ENCODE measurements at places on chromosomes 11 and 22.

GRCh38 chr11:78039391-78039918, 16.4 kb upstream of the KCTD14 start:
- DNase-seq = no peak

- DNase-seq = no peak
Measured at GRCh38 chr11:120918257-120918656, 105.6 kb upstream of the TBCEL start.

DNA sequence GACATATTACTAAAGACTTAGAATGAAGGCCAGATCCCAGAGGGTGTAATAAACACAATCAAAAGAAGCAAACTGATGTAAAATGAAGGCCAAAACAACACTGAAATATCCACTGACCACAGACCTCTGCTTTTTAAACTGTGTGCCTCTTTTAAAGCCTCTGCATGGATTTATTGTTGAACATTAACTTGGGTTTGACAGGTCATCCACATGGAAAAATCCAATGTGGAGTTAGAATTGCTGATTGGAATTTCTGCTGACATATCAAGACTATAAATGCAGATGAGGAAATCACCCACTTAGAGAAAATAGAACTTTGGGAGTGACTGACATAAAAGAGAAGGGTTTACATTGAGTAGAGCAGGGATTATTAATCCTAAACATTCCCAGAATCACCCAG, 853.9 kb upstream of the RAG2 start:
- DNase-seq = no peak

DNA sequence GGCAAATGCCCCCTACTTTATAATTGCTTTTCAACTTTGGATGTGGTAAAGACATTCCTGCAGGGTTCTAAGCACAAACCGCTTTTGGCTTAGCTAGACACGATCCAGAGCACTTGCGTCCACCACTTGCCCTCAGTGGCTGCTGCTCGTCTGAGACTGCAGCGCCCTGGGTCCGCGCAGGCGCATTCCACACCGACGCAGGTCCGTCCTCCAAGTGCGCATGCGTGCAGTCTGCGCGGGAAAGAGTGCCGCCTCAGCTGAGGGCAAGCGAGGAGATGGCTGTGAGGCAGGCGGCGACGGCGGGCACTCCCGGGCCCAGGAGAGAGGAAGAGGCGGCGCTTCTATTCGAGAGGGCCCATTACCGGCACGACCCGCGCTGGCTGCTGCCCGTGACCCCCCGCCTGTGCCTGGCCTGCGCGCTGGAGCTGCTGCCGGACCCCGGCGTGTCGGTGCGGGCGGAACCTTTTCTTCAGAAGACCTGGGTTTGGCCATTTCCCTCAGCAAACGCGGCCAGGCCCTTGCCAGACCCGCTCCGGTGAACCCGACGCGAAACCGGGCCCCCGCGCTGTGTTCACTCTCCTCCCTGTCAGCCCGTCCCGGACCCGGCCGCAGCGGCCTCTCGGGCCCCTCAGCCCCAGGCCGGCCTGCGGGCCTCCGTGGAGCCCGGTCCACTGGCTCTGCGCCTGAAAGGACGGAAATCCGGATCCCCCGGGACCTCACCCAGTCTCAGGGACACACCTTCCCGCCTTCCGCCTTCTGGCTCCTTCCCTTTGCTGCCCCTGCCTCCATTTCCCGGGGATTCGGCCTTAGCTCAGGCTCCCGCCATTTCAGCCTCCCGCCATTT, at the start of gene MEI1:
MEI1 (plus strand) TSS at position 240 of the 844 bp plus-strand sequence; CDS start at position 276, 36 bp downstream.
- DNase-seq = peak; percentile 77

- no peak for DNase-seq
Measured at GRCh38 chr11:20249796-20250195, 89.5 kb upstream of the DBX1 start.

DNA sequence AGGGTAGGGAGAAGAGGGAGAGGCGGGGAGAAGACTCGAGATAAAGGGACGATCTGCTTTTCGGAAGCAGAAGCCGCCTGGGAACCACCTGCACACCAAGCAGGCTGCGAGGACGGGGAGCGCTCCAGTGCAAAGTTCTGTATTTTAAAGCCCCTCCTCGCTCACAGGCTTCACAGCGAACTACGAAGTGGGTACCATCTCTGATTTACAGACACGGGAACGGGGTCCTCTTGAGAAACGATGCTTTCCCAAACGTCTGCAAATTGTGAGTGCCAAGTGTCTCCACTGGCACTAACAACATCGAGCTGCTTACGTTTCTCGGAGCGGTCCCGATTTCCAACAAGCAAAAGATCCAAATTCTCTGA, 700 bp upstream of the STX3 start:
- DNase-seq = no peak

DNA sequence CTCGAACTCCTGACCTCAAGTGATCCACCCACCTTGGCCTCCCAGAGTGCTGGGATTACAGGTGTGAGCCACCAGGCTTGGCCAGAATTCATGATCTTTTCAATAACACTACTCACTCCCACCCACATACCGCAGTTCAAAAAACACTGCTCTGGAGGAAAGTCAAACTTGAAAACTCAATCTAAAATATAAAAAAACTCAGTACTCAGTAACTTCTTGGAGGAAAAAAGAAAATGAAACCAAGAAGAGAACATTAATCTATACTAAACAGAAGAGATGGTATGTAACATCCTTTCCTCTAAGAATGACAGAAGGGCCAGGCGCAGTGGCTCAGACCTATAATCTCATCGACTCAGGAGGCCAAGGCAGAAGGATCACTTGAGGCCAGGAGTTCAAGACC, 58.3 kb downstream of the MRTFA start:
- no peak for DNase-seq

DNA sequence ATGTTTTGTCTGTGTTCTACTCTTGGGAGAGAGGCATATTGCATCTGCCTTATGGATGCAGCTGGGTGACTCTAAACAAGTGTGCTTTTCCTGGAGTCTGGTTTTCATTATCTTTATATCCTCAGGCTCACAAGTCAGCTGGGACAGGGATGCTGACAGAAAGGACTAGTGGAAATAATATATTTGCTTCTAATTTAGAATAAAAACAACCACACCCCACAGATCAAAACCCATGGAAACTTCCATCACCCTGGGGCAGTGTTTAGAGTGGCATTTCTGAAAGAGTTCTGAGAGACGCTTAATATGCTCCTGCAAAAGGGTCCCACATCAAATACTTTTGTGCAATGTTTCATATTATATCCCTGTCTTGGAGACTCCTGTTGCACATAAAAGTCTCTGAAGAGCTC, 20.8 kb downstream of the KCNE3 start:
- no peak for DNase-seq

DNA sequence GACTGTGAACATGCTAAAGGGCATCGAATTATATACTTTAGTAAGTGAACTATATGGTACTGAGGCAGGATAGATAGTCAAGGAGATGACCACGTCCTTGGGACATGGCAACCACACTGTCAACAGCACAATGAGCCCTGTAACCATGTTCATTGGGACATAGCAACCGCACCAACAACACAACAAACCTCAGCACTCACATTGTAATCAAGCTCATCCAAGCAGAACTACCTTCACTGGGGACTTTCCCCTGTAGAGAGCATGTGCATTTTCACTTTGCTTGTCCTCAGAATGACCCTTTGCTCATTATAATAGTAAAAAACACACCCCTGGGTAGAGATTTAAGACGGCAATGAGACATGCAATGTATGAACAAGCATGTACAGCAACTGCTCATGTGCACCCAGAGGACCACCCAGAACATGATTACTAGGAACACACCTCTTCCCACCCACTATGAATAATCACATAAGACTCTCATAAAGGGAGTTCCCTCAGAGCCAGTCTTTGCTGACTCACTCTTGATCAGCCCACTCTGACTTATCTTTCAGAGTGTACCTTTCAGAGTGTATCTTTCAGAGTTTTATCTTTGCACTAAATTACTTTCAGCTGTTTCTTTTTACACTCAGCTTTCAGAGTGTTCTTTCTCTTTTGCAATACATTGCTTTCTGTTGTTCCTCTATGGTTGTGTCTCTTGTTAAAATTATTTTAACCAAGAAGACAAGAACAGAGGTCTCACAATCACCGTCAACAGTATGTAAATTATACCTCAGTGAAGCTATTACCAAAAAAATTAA, 4.1 kb upstream of the PLAAT2 start:
- DNase-seq = no peak

GRCh38 chr22:20256551-20257211, 11.4 kb downstream of the RTN4R start:
- DNase-seq = no peak

GRCh38 chr11:26286472-26287066, 45.4 kb upstream of the ANO3 start:
- DNase-seq = no peak

DNA sequence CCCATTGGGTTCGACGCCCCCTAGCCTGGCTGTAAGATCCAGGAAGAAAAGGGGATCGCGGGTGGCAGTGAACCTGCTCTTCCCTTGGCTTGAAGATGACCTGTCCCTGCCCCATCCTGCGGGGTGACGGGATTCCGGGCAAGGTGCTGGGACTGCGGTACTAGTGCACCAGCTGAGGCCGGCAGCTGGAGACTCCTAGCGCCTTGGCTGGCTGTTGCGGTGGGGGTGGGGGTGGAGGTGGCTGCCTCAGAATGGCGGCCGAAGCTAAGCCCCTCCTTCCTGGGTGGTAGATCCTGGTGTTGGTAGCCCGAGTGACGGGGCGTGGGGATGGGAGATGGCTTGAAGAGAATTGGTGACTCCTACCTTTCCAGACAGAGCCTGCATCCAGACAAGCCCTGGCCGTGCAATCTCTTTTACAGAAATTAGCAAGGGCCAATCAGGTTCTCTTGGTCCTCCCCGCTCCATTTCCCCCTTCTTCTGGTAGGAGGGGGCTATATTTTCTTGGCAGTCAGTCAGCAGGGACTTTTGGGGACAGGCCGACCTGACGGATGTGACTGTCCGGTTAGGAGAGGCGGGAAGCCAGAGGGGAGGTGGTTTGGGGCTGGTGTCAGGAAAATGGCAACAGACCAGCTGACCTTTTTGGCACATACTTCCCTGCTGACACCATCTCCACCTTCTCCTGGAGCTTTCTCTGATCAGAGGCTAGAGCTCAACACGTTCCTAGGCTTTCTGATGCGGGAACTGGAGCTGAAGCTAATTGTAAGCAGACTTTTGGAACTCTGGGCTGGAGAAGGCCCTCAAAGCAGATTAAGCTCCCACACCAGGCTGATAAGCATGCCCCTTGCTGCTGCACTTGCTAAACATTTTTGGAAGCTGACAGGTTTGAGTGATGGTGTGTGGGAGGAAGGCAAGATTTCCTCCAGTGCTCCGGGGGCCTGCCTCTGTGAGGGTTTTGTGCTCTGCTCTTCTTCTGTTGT, 2.0 kb downstream of the NAV2 start:
- DNase-seq = no peak

DNA sequence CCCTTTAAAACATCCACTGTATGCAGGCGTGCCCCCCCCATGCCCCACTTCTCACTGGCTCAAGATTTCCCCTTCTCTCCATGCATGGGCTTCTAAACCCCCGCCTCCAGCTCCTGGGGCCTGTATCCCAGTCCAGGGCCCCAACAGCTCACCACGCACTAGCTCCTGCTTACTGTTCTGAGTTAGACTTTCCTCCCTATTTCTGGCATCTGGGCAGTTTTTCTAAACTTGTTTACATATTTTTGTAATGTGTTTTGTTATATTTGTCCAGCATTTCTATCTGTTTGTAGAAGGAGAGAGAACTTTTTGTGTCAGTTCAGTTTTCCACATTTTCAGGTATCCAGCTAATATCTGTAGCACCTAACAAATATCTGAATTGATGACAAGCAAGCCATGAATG, 178.5 kb downstream of the SPON1 start:
- no peak for DNase-seq

GRCh38 chr11:104151404-104152204, 12.3 kb downstream of the PDGFD start:
- DNase-seq = no peak

- DNase-seq = no peak
Measured at GRCh38 chr22:49869845-49870712, 16.4 kb downstream of the ZBED4 start.

DNA sequence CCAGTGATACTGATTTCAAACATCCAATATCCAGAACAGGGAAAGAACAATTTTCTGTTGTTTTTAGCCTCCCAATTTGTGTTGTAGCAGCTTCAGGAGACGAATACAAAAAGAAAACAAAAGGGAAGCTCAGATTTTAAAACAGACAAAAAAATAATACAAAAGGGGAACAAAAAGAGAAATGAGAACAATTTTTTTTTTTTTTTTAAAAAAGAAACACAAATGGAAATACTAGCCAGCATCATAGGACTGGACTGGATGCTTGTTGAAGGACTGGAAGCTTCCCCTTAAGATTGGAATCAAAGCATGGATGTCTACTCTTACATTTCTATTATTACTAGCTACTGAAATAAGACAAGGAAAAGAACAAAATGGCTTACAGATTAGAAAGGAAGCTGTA, 46.5 kb upstream of the SORL1 start:
- no peak for DNase-seq

DNA sequence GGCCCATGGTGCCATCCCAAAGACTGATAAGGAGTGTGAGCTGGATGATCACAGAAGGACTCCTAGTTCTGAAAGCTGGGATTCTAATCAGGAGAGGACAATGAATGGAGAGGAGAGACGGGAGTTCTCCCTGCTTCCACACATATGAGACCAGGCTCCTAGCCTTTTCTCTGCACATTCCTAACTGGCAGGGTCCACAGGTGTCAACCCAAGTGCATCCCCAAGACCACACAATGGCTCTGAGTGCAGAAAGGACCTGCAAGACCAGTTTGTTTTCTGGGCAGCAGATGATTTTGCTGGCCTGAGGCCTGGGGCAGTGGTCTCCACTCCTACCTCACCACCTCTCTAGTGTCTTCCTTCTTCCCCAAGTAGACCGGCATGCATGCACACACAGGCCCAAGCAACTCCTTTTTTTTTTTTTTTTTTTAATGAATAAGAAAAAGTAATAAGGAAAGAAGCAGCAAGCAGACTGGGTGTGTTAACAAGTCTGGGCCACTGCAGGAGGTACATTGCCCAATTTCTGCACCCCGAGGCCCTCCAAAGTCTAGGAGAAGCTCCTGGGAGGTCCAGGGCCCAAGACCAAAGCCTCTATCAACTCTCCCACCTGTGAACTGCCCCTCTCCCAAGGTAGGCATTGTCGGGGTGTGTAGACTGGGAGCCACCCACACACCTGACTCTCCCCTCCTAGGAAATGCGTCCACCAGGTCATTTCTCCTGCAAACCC, 1.2 kb upstream of the TSKU start:
- DNase-seq = no peak

DNA sequence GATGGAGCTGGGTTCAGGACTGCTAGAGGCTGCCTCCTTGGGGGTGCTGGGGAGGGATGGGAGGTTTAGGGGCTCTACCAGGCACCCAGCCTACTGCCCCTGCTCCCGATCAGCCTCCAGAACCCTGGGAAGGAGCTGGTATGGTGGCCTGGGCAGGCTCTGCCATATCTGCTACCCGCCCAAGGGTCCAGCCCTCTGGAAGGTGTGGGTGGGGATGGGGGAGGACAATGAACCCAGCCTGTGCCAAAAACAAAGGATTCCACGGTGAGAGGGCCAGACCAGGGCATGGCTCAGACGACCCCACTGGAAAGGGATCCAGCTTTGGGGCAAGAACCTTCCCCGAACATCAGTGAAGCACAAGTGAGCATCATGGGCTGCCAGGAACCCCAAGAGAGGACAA, 3.0 kb downstream of the CASTOR1 start:
- no peak for DNase-seq

- DNase-seq = no peak
Measured at GRCh38 chr11:46066335-46066734, 54.9 kb downstream of the PHF21A start.

GRCh38 chr11:30471244-30471643, 114.9 kb downstream of the MPPED2 start:
- no peak for DNase-seq

GRCh38 chr11:113578715-113579250, 103.6 kb upstream of the DRD2 start:
- no peak for DNase-seq

Measured in stimulated activated CD8-positive, alpha-beta memory T cell treated with anti-CD3 and anti-CD28 coated beads, Interleukin-7, amount 100 ng/mL, for 1 hour (primary cell).